Aortic smooth muscle cell (primary cell): ENCODE measurements at places on chromosomes 4 and X. TPM values are rescaled to one million over a fixed set of nuclear protein-coding genes. Genes with fewer than 3 reads are reported as not detected.

The RBM47 gene
- 0.25 and 0.40 TPM in 2 replicates for total RNA-seq

The TEX11 gene
- not detected in 2 replicates for total RNA-seq

The RAPGEF2 gene
- 46.4 and 51.1 TPM in 2 replicates for total RNA-seq

The ZDHHC15 gene
- 1.9 and 3.7 TPM in 2 replicates for total RNA-seq

The UGT2B10 gene
- not detected in 2 replicates for total RNA-seq

The SLC7A11 gene
- total RNA-seq, result 50.8 and 62.5 TPM in 2 replicates

The MAGEA10 gene
- not detected in 2 replicates for total RNA-seq

The KLHL13 gene
- total RNA-seq, result 14.1 and 37.9 TPM in 2 replicates

The TCEANC gene
- 3.2 TPM in 2 replicates for total RNA-seq

The CXCL5 gene
- not detected in 2 replicates for total RNA-seq

The GABRG1 gene
- total RNA-seq, result not detected in 2 replicates

The BBS12 gene
- 5.0 and 6.2 TPM in 2 replicates for total RNA-seq

The ATP2B3 gene
- not detected in 2 replicates for total RNA-seq

The GAB3 gene
- 3.2 and 4.1 TPM in 2 replicates for total RNA-seq

The NKX3-2 gene
- 0.06 TPM in 1 of 2 replicates, not detected in the other for total RNA-seq

The IL21 gene
- not detected in 2 replicates for total RNA-seq

The DKK2 gene
- 0.66 and 4.3 TPM in 2 replicates for total RNA-seq

The PRR32 gene
- total RNA-seq, result not detected in 2 replicates

The PPP1R2C gene
- not detected in 2 replicates for total RNA-seq

The FHL1 gene
- 168 and 339 TPM in 2 replicates for total RNA-seq

The POLN gene
- 2.2 and 3.4 TPM in 2 replicates for total RNA-seq

The DOCK11 gene
- total RNA-seq, result 13.1 and 21.2 TPM in 2 replicates

The PPP4R3C gene
- not detected in 2 replicates for total RNA-seq

The ESX1 gene
- total RNA-seq, result not detected in 2 replicates

The AGTR2 gene
- not detected in 2 replicates for total RNA-seq

The NALF2 gene
- not detected in 2 replicates for total RNA-seq

The PITX2 gene
- total RNA-seq, result not detected in 2 replicates

The CLGN gene
- total RNA-seq, result 0.26 and 0.81 TPM in 2 replicates

The CASK gene
- 36.1 and 50.7 TPM in 2 replicates for total RNA-seq

The ADGRA3 gene
- 9.8 and 15.9 TPM in 2 replicates for total RNA-seq

The TLR10 gene
- total RNA-seq, result not detected in 2 replicates

The PAGE2B gene
- not detected in 2 replicates for total RNA-seq

The LUZP4 gene
- not detected in 2 replicates for total RNA-seq

The NHS gene
- total RNA-seq, result 6.8 and 7.5 TPM in 2 replicates

The SH2D1A gene
- total RNA-seq, result not detected in 2 replicates

The BEX1 gene
- total RNA-seq, result not detected in 2 replicates

The WAS gene
- total RNA-seq, result 0.12 TPM in 1 of 2 replicates, not detected in the other

The ARHGEF6 gene
- 9.9 and 14.2 TPM in 2 replicates for total RNA-seq

The EIF2S3 gene
- total RNA-seq, result 195 and 202 TPM in 2 replicates

The NXF2 gene
- not detected in 2 replicates for total RNA-seq

The F8A3 gene
- total RNA-seq, result 0.92 and 0.99 TPM in 2 replicates

The PYURF gene
- 75.4 and 81.0 TPM in 2 replicates for total RNA-seq

The LRRC66 gene
- total RNA-seq, result 0.53 and 0.56 TPM in 2 replicates

The VCX3A gene
- total RNA-seq, result not detected in 2 replicates

The MSX1 gene
- 5.5 and 9.4 TPM in 2 replicates for total RNA-seq

The MXRA5 gene
- total RNA-seq, result 0.12 and 0.13 TPM in 2 replicates

The PAGE2 gene
- total RNA-seq, result not detected in 2 replicates

The L1CAM gene
- total RNA-seq, result under 0.01 and 0.13 TPM in 2 replicates

The RBPJ gene
- 56.1 and 70.3 TPM in 2 replicates for total RNA-seq

The ZCCHC18 gene
- 0.12 and 0.26 TPM in 2 replicates for total RNA-seq

The CXorf38 gene
- 7.4 and 7.8 TPM in 2 replicates for total RNA-seq

The PIN4 gene
- total RNA-seq, result 23.3 and 28.4 TPM in 2 replicates

The RAI2 gene
- total RNA-seq, result 1.6 and 3.0 TPM in 2 replicates

The CLIC2 gene
- total RNA-seq, result 1.9 and 2.4 TPM in 2 replicates

The BLOC1S4 gene
- total RNA-seq, result 9.3 and 12.7 TPM in 2 replicates
